GM12892 (cell line): ENCODE measurements at places on chromosomes 7 and 10.

- no peak for DNase-seq
Observed at GRCh38 chr7:51017576-51018535, 235.2 kb upstream of the GRB10 start.

GRCh38 chr7:123398921-123399320 is 135.5 kb downstream of the IQUB start:
- no peak for DNase-seq

- DNase-seq, result no peak
Observed at GRCh38 chr7:111229916-111230315, 139.0 kb downstream of the LRRN3 start.

DNA sequence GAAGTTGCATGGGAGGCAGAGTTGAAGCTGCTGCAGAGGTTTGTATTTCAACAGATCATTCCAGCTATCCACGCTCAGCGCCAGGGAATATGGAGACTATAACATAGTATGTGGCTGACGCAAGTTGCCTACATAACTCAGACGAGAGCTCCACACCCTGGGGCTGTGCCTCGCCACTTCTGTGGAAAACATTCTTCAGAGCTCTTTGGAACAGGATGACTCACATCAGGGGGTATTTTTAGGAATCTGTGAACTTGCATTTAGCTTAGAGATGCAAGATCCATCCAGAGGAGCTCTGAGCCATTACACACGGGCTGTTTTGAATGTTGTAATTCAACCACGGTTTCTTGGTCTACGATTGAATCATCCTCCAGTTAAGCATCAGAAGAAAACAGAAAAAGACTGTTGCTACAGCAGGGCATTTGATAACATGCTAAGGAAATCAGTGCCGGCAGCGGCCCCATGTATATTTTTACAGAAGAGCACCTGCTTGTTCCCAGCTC is 481.5 kb upstream of the AKR1E2 start:
- DNase-seq, result no peak

DNA sequence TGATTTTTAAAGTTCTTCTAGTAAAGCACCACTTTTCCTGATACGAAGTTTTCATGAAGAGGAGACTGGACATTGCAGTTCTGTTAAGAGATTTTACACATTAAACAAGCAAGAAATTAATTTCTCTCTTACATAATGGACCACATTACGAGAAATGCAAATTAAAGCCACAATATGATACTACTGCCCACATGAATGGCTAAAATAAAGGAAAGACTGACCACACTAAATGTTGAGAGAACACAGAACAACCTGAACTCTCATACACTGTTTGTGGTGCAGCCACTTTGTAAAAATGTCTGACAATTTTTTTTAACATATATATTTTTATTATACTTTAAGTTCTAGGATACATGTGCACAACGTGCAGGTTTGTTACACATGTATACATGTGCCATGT is 44.0 kb upstream of the HERPUD2 start:
- no peak for DNase-seq

DNA sequence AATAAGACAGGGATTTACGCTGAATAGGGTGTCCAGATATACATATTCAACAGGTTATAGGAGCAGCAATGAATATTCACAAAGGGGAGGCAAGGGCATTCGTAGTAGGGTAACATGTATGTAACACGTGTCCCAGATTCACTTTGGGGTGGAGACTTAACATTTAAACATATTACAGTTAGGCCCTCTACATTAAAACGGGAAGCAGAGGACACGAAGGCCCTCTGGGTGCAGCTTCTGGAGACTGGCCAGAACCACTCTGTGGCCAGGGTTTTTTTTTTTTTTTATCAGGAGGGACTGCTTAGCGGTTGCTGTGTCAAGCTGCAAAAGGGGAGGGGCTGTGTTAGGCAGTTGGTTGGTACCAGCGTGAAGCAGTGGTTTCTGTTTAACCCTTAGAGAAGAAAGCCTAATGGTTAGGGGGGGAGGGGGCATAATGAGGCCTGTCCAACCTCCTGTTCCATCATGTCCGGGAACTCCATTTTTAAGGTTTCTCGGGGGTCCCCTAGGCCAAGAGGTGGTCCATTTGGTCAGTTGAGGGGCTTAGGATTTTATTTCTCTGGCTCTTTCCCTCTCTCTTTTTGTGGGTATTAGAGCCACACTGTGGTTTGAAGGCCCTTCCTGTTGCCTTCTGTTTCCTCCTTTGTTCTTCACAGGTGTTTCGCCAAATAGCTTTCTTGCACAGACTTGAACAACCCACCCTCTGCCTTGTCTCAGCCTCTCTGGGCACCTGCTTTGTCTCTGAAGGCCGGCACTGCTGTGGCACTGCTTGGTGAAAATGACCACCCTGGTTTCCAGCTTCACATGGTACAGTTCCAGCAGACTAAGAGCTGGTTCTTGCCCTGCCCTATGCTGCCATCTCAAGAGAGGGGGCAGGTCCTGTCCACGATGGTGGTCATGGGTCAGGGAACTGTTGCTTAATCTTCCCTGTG is 26.4 kb downstream of the PRF1 start:
- DNase-seq, result no peak

- DNase-seq, result no peak
Observed at GRCh38 chr7:48806731-48807130, 117.6 kb upstream of the CDC14C start.

DNA sequence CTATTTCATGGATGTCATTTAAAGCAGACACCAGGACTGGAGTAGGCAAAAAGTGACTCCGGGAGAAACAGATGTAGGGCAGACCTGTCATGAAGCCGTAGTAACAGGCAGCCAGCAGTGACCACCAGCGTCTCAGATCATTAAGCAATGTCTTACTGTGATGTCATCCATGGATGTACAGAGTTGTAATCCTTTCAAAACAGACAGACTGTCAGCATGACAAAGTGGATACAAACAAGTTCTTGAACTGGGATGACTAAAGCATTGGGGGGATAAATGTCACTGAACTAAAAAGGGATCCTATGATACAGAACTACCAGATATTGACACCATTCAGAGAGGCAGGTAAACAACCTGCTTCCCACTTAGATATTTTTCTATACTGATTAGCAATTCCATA is 675.5 kb downstream of the PARD3 start:
- DNase-seq, result no peak

GRCh38 chr10:80194373-80195045 is 10.8 kb downstream of the ANXA11 start:
- DNase-seq, result no peak

DNA sequence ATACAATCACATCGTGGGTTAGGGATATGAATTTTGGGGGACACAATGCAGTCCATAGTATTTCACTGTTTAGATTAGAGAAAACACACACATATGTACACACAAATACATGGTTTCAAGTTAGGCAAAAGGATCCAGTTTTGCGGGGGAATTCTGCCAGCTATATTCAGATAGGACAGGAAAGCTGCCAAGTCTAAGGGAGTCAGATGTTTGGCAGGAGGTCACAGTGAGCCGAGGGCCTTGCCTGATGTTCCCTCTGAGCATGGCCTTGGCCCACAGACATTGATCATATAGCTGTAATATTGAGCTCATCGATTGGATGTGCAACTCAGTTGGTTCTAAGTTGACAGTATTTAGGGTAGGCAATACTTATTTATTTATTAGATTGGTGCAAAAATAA is 122.8 kb downstream of the ADRA2A start:
- DNase-seq, result no peak

- DNase-seq, result no peak
Observed at GRCh38 chr7:47271749-47272148, 310.2 kb downstream of the TNS3 start.

DNA sequence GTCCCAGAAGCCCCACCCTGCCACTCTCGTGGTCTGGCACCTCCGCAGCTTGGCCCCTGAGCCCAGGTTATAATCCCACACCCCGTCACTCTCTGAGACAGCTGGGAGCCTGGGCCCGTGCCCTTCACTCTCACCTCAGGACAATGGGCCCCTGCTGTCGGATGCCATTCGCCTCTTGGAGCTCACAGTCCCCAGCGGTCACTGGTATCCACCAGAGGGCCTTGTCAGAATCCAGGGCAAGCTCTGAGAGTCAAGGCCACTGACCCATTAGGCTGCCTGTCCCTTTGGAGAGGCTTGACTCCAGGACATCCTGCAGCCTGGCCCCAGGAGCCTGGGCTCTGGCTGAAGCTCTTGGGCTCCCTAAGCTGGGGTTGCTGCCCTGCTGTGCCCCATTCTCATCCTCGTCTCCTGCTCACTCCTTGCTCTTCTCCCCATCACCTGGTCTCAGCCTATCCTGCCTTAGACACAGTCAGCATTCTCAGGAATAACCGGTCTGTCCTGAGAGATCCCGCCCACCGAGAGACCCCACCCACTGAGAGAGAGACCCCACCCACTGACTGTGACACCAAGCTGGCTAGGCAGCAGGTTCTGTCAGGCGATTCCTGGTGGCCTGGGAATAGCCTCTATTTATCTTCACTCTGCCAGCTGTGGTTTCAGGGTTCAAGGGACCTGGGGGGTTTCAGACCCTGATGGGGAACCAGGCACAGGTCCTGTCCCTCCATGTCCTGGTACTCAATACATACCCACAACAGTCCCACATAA is 27.7 kb downstream of the CPXM2 start:
- no peak for DNase-seq

GRCh38 chr7:27194686-27195379 is 5.1 kb downstream of the HOXA13 start:
- DNase-seq, result no peak

DNA sequence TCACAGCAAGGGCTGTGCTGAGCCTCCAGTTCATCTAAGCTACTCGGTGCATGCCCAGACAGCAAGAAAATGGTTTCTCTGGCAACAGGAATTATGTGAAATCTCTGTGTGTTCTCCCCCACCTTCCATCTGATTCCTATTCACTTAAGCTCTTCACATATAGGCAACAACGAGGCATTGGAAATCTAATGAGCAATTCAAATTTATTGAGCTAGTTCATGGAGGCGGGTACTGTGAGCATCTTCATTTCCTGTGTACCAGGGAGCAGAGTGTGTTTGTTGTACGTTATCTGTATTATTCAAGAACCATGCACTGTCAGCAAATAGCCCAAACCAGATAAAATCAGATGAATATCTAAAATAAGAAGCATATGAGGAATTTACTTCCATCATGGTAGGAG is 739.1 kb downstream of the MAGI2 start:
- DNase-seq, result no peak

DNA sequence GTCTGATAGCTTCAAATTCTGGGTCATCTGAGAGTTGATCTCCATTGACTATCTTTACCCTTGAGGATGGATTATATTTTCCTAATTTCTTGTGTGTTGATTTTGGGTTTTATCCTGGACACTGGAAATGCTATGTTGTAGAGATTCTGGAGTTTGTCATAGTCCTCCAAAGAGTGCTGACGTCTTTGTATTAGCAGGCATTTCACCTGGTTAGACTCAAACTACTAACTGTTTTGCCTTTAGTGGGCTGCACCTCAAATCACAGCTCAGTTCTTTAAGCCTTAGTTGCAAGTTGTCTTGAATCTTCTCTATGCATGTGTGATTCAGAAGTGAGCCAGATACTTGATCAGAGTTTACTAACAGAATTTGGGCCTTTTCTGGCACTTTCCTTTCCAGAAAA is 264.3 kb downstream of the RPS24 start:
- no peak for DNase-seq

- no peak for DNase-seq
Observed at GRCh38 chr7:11343136-11343535, 369.5 kb downstream of the PHF14 start.

GRCh38 chr10:96585736-96586418 is 935 bp downstream of the TM9SF3 start:
- no peak for DNase-seq

GRCh38 chr7:42698600-42699374 is 213.1 kb downstream of the C7orf25 start:
- DNase-seq, result no peak

GRCh38 chr10:70775679-70776454 is 9.3 kb downstream of the TBATA start:
- no peak for DNase-seq

GRCh38 chr7:30926313-30926712 is 14.7 kb downstream of the AQP1 start:
- DNase-seq, result no peak

DNA sequence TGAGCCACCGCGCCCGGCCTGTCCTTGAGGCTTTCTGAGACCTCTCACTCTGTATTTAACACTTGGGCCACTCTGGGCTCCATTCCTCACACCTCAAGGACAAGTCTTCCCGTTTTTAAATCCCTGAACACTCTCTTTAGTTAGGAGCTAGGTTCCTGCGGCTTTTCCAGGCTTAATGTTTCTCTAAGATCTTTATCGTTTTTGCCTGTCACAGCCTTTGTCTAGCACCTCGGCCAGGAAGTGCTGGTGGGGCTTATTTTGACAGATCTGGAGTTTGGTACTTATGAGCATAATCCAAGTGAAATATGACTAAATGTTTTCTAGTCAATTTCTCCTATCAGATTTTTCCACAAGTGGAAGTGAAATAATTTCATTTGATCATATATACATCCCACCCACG is 186.6 kb downstream of the DPY19L1 start:
- DNase-seq, result no peak

DNA sequence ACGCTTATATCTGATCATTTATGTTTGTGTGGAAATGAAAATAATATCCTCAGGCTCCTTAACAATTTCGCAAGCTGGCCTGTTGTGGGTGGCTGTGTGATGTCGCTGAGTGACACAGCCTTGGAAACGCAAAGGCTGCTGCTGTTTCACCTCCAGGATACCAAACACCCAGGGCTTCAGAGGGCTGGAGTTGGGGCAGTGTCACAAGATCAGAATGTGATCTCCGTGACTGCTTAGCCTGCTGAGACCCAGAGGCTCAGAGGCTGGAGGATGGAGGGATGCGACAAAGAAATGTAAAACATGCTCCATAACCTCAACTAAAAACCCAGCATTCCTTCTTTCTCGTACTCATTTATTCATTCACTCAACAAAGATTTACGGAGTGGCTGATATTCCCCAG is 37.2 kb upstream of the BMPER start:
- no peak for DNase-seq

GRCh38 chr7:98802781-98803110 is 67.1 kb downstream of the TMEM130 start:
- DNase-seq, result no peak

DNA sequence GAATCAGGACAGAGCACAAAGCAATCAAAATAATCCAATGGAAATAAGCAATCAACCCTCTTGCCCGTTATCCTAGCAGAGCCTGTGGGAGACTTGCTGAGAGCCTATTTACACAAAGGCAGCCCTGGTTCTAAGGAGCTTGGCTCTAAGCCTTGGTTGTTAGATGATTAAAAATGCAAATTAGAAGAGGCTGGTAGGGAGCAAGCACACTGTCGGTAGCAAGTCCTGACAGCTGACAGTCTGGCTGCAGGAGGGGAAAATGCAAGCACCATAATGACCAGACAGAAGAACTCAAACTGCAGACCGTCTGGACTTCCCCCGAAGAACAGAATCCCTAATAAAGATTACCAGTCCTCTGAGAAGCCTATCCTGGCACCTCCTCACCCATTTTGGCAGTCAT is 131.8 kb upstream of the CTTNBP2 start:
- DNase-seq, result no peak

- DNase-seq, result no peak
Observed at GRCh38 chr10:103281753-103282152, 4.8 kb downstream of the INA start.
